CD8-positive, alpha-beta T cell (primary cell): ENCODE measurements at places on chromosomes 2 and 18.
A peak's percentile ranks its signal among the peaks of the same experiment; 100 is the strongest.

DNA sequence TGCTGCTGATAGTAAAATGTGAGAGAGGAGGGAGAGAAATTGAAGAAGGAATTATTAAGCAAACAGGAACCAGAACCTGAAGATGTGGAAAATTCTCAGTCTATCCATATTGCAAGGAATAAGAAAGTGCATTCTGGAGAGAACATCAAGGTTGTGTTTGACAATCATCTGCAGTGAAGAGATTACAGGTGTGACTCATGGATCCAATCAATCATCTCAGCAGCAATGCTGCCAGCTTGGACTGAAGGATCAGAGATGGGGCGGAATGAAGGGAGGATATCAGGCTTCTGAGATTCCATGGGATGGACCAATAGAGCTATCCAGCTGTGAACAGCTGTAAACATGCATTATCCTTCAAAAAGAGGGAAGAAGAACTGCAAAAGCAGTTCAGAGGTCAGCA lies 247.3 kb downstream of the LPIN1 start:
- no peak for DNase-seq

- DNase-seq = no peak
Measured at GRCh38 chr2:57842531-57842930, 204.1 kb upstream of the VRK2 start.

- no peak for DNase-seq
Measured at GRCh38 chr2:237455764-237456163, 31.3 kb upstream of the MLPH start.

DNA sequence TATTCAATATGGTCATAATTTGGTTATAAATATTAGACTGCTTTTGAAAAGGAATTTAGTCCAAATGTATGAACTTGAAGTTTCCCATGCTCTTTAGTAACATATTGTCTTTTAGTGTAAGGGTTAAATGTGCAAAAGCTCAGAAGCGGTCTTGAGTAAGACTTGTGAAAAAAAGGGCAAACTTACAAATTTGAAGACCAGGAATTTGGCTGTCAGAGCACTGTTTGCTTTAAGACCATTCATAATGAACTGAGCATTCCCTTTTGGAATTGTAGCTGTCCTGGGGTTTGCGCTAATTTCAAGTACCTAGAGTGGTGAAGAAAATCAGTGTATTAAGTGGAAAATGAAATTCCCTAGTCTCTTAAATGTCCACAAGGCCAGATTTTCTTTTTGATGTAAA lies 6.9 kb upstream of the ZEB2 start:
- no peak for DNase-seq

GRCh38 chr2:16330012-16330411 lies 335.6 kb downstream of the CYRIA start:
- DNase-seq = no peak

DNA sequence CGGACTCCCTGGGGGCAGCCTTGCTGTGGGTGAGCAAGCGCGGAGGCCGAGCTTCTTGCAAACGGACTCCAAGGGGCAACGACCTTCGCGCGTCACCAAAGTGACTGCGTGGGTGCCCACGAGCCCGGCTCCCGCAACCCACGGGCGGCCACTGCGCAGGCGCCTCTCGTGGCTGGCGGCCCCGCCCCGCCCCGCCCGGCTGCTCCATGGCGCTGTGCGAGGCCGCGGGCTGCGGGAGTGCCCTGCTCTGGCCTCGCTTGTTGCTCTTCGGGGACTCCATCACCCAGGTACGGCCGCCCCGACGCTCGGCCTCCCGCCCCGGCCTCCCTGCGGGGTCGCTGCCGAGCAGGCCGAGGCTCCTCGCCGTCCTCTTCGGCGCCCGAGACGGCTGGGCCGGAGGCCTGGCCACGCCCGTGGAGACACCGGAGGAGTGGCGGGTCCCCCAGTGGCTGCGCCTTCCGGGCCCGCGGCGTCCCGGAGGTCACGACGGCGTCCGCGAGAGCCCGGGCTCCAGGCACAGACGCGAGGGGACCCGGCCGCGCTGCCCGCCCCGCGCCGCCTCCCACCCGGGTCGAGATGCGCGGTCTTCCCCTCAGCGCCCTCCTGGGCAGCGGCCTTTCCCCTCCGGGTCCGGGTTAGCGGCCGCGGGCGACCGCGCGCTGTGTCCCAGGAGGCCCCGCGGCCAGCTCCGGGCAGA lies at the start of gene IAH1:
TSS of gene IAH1 (plus strand) at position 191 of the 697 bp plus-strand sequence. CDS start at position 207, 16 bp downstream.
- DNase-seq = peak; percentile 86

GRCh38 chr2:70711191-70711590 lies 56.8 kb downstream of the ADD2 start:
- DNase-seq = no peak

DNA sequence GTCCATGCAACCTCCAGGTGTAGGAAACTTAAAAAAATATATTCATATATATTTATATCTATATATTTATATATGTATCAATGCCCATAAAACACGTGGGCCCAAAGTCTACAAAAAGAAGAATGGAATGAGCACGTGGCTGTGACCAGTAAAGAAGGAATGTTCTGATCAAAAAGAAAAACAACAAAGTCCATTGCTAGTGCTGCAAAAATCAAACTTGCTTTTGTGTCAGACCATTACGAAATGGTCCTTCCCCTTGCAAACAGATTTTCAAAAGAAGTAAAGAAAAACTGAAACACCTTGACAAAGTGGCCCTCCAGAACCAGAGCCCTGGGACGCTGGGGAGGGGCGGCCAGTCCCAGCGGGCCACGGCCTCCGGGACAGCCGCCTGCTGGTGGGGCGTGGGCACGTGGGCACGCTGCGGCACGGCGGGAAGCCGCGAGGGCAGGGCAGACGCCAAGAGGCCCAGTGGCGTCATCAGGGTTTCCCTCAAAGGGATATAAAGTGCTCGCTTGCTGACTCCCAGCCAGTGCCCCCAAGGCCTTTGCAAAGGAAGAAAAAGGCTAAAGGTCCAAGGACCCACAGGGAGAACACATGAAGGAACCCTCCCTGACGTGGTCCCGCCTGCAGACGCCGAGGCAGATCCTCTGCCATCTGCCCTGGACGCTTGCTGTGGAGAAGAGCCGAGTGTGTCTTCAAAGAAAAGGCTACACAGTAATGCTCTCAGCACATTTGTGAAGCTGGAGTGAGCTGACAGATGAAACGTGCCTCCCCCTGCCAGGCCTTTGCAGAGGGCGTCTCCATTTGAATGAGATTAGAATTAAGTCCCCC lies 201.8 kb downstream of the TWIST2 start:
- DNase-seq = no peak

GRCh38 chr2:319059-319600 lies 31.2 kb upstream of the ALKAL2 start:
- DNase-seq = no peak
